Mononuclear cell (primary cell): ENCODE measurements at places on chromosomes 6 and 20. TPM values are rescaled to one million over a fixed set of nuclear protein-coding genes. Genes with fewer than 3 reads are reported as not detected.

Gene CNPY3
- 77.1 TPM for total RNA-seq

Gene LPIN3
- total RNA-seq: 0.10 TPM

Gene BMP2
- total RNA-seq: 0.73 TPM

Gene BIRC7
- total RNA-seq: 0.21 TPM

Gene RGL2
- 14.7 TPM for total RNA-seq

Gene CALHM5
- total RNA-seq: 0.42 TPM

Gene MED23
- 106 TPM for total RNA-seq

Gene BANF2
- total RNA-seq: not detected

Gene THBD
- total RNA-seq: 82.1 TPM

Gene PTGIS
- total RNA-seq: under 0.01 TPM

Gene GABRR1
- 0.10 TPM for total RNA-seq

Gene F13A1
- total RNA-seq: 158 TPM

Gene SLC22A16
- not detected for total RNA-seq

Gene COL9A3
- total RNA-seq: not detected

Gene ULBP2
- total RNA-seq: 0.94 TPM

Gene CYP39A1
- total RNA-seq: not detected

Gene COL9A1
- total RNA-seq: not detected

Gene TNFRSF6B
- not detected for total RNA-seq

Gene SLA2
- total RNA-seq: 25.3 TPM

Gene CPXM1
- 0.10 TPM for total RNA-seq

Gene CLPSL2
- total RNA-seq: not detected

Gene TDRD6
- total RNA-seq: not detected

Gene RUNX2
- 10.4 TPM for total RNA-seq

Gene MRAP2
- total RNA-seq: 0.10 TPM

Gene ZSCAN31
- 1.3 TPM for total RNA-seq

Gene CD40
- 10.2 TPM for total RNA-seq

Gene NRSN1
- total RNA-seq: not detected

Gene CBLN4
- not detected for total RNA-seq

Gene ESR1
- 0.63 TPM for total RNA-seq

Gene SRMS
- not detected for total RNA-seq

Gene OOEP
- total RNA-seq: not detected

Gene E2F1
- 2.0 TPM for total RNA-seq
